ENCODE measurements at places on chromosomes 5 and 9.

GRCh38 chr5:14407746-14408175, 173.8 kb upstream of the OTULINL start:
- peak; percentile 53 for DNase-seq

DNA sequence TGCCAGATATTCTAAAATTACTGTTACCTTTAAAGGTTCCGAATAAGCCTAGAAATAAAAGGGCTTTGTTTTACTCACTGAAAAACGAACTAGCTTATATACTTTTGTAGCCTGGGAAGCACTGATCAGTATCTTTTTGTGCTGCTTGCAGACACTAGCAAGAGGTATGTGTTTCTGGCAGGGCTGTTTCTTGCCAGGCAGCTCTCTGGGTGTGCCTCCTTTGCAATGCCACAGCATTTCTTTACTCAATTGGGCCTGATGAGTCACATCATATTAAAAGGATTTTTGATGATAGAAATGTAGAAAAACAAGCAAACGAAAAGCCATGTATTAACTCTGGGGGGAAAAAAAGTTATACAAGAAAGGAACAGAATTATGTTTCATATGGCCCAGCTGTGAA, 35.6 kb downstream of the CD180 start:
- peak; percentile 44 for DNase-seq

GRCh38 chr5:128144491-128144890, 60.9 kb downstream of the SLC12A2 start:
- peak; percentile 67 for DNase-seq

DNA sequence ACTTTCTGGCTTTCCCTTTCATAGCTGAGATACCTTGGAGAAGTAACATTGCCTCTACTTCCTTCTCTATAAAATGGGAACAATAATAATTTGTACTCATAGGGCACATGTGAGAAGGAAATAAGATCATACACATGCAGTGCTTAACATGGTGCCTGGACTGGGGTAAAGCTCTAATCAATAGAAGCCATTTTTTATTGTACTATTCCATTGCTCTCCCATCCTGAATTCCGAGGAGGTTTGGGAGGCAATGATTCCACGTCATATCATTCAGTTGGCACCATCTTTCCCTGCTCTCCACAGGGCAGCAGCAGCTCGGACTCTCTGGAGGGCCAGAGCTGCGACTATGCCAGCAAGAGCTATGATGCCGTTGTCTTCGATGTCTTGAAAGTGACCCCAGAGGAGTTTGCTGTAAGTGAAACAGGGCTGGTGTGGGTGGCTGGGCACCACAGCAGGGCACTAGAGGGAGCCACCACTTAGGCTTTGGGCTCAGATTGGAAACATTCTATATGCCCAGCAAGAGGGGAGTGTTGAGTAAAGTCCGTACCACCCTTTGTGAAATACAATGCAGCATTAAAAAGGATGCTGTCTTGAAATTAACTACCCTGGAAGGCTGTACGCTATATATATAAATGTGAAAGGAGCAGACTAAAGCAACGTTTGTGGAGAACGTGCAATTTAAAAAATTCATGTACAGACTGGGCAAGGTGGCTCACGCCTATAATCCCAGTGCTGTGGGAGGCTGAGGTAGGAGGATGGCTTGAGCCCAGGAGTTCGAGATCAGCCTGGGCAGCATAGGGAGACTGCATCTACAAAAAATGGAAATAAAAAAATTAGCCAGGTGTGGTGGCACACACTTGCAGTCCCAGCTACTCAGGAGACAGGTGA, 51.2 kb downstream of the RALGPS1 start:
- DNase-seq = peak; percentile 78

DNA sequence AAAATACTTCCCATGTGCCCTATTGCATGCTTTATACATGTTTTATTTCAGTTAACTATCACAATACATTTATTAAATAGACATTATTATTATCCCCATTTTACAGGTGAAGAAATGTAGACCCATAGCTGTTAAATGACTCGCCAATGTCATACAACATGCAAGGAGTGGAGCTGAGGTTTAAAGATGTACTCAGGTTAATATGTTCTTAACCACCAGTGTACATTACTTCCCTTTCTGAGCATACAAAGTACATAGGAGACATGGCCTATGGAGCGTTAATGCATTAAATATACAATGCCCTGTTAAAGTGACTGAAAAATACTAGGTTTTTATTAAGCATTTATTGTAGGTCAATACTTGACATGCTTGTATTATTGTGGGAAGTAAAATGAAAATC, 407.0 kb downstream of the PDE4D start:
- no peak for DNase-seq

DNA sequence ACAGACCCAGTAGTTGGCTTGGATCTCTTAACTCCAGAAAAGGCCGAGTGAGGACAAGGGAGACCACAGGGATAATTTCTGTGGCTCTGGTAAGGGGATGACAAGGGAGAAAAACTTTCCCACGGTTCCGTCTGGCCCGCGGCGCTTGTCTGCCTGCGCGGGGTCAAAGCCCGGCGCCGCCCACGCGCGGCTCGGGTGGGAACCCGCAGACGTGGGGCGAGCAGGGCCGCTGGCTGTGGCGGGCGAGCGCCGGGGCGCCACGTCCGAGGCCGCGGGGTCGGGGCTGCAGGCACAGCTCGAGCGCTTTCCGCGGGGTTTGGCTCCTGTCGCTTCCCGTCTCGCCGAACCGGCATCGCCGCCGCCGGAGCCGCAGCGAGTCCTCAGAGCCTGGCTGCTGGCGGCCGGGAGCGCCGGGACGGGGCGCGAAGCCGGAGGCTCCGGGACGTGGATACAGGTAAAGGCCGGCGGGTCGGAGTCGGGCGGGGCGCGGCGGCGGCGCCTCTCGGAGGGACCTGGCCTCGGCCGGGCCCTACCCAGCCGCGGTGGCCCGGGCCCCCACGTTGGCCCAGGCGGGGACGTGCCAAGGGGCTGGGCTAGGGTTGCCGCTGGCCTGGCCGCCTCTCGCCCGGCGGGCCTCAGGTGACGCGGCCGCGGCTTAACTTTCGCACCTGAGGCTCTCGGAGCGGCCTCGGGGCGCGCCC, at the start of gene RNF180:
TSS of gene RNF180 (plus strand) at position 344 of the 701 bp plus-strand sequence. CDS start 34,965 bp downstream, outside the sequence.
- peak; percentile 27 for DNase-seq

DNA sequence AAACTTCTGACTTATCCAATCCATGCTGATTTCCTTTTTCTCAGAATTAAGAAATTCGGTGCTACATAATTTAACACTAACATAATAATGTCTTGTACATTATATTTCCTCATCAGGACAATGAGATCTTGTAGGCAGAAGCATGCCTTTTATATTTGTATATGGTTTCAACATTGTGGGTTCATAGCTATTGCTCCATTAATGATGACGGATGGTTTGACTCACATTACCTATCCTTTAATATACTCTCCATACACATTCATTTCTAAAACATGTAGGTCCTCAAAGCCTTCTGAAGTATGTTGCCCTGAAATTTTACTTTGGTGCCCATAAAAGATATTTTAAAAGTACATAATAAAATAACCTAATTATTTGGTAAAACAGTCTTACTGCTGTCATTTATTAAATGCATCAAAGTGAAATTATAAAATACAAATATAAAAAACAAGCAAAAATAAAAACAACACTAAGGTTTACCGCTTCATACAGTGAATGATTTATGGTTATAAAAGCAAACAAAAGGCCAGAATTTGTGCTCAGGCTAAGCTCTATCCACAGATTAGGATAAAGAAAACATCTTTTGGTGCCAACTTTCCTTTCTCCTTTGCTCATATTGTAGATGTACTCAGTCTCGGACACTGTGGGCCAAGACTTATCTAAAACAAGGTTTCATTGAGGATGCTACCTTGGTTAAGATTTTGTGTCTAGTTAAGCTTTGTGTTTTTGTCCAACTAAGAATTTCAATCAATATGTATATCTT, 61.2 kb upstream of the GCNT4 start:
- DNase-seq = peak; percentile 9

Data from choroid plexus epithelial cell (primary cell).